Breast epithelium (tissue), 4 donors: ENCODE measurements at places on chromosomes 11 and 22. TPM values are rescaled to one million over a fixed set of nuclear protein-coding genes. Genes with fewer than 3 reads are reported as not detected.

The ARHGAP20 gene
- total RNA-seq = 5.4 TPM

- no peak for DNase-seq
Observed at GRCh38 chr11:133515107-133515506, 17.2 kb downstream of the OPCML start.

GRCh38 chr11:31652528-31652927 is 143.0 kb downstream of the ELP4 start:
- no peak for DNase-seq

The APOL3 gene
- 101 TPM for total RNA-seq

The KCNQ1OT1 gene
- 3.6 TPM for total RNA-seq
